ENCODE measurements at places on chromosomes 12 and 14.

GRCh38 chr12:127803545-127803944 is 463.4 kb upstream of the TMEM132C start:
- DNase-seq, result no peak

DNA sequence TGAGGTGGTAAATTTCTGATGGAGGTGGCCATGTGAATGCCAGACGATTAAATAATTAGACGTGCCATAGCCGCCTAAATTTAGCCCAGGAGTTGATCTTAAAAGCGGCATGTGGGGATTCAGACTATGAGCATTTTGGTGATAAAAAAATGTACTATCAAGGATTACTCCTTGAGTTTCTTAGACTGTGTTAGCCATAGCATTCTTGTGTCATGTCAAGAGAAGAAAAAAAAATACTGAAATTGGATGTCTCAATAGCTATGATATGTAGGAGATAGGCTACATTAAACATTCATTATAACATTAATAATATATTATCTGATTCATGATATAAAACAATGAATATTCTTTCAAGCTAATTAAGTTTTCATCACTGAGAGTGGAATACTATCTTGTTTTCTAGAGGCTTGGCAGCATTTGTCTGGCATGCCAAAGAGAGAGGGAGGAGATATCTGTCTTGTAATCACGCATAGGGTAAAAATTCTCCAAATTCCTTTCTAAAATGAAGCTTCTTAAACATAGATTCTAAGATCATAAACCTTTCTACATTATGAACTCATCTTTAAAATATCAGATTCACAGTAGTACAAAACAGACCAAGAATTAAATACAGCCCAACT is 727.0 kb downstream of the C12orf50 start:
- DNase-seq, result no peak

- no peak for DNase-seq
Observed at GRCh38 chr14:95034788-95035187, 122.5 kb downstream of the DICER1 start.

- DNase-seq, result no peak
Observed at GRCh38 chr12:130955238-130955816, 1.6 kb downstream of the ADGRD1 start.

GRCh38 chr14:82492157-82492556 is 958.5 kb upstream of the SEL1L start:
- no peak for DNase-seq

DNA sequence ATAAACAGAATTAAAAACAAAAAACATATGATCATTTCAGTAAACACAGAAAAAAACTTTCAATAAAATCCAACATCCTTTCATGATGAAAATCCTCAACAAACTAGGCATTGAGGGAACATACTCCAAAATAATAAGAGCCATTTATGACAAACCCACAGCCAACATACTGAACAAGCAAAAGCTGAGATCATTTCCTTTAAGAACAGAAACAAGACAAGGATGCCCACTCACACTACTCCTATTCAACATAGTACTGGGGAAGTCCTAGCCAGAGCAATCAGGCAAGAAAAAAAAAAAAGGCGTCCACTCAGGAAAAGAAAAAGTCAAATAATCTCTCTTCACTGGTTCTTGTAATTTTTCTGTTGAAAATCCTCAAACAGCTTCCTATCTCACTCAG is 30.1 kb downstream of the MRPL42 start:
- DNase-seq, result no peak

GRCh38 chr12:6532927-6533652 is 1.2 kb upstream of the GAPDH start:
- peak; percentile 72 for DNase-seq

DNA sequence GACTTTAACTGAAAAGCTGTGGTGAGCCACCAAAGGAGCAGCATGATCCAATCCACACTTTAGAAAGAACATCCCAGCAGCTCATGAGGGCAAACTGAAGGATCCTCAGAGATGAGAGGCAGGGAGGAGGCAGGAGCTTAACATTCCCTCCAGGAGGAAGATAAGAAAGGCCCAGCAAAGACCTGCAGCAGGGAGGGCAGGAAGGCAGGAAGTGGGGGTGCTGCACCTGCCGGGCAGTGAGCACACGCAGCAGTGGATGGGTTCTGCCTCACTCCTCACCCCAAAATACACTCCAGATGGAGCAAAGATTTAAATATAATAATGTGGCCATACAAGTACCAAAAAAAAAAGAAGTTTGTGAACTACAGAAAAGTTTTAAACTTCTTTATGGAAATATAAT is 48.4 kb downstream of the GCH1 start:
- no peak for DNase-seq
